ENCODE measurements at places on chromosomes 7 and 10. TPM values are rescaled to one million over a fixed set of nuclear protein-coding genes. Genes with fewer than 3 reads are reported as not detected.

Gene ADAP1
- total RNA-seq: 13.5 TPM

DNA sequence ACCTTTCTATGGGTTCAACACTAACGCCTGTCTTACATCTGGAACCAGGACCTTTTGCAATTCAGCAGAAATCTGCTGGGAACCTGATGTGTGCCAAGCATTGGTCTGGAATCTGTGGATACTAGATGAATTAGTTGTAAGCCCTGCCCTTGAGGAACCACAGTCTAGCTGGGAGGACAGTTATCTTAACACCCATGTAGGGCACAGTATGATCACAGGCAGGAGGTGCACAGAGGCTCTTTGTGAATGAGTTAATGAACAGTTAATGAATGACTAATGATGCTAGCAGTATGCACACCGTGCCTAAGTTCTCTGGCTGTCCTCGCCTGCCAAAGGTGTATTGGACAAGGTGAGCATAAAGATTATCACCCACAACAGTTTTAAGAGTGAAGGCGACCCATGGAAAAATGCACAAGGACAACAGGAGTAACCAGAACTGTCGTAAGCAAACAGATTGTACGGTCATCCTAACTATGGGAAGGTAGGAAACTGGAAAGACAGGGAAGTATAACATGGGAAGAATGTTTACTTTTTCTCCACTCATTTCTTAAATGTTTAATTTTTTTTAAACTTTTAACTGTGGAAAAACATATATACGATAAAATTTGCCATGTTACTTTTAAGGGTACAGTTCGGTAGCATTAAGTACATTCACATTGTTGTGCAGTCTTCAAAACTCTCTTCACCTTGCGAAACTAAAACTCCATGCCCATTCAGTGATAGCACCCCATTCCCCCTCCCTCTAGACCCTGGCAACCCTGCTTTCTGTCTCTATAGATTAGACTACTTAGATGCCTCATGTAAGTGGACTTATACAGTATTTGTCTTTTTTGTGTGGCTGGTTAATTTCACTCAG is 139.9 kb downstream of the CXCL12 start:
- no peak for DNase-seq

DNA sequence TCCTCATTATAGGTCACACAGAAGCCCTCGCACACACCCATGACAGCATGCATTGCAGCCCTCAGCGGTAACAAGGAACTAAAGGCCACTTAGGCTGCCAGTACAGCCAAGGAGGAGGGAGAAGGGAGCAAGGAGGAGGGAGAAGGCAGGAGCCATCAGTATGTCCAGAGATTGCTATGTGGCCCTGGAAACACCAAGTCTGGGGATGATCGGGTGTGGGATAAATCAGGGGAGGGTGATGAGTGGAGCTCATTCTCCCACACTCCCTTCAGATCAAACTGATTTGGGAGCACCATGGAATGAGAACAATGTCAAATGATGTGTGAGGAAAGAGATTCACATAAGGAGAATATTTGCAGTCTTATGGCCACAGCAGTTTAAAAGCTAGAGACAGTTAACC is 350.9 kb downstream of the TNS3 start:
- DNase-seq: no peak

Gene CPA4
- total RNA-seq: 32.7 TPM

DNA sequence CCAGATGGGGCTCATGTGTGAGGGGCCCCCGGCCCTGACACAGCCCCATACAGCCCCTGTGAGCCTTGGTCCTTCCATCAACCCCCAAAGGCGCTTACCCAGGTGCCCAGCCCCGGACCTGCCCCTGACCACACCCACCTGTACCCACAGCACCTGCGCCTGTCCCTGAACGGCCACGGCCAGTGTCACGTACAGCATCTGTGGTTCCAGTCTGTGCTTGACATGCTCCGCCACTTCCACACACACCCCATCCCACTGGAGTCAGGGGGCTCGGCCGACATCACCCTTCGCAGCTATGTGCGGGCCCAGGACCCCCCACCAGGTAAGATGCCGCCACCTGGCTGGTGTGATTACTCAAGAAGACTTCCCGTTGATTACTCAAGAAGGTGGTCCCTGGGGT is 33.5 kb downstream of the SH2B2 start:
- no peak for DNase-seq

GRCh38 chr7:117809958-117810357 is 63.3 kb downstream of the CTTNBP2 start:
- peak; percentile 35 for DNase-seq

DNA sequence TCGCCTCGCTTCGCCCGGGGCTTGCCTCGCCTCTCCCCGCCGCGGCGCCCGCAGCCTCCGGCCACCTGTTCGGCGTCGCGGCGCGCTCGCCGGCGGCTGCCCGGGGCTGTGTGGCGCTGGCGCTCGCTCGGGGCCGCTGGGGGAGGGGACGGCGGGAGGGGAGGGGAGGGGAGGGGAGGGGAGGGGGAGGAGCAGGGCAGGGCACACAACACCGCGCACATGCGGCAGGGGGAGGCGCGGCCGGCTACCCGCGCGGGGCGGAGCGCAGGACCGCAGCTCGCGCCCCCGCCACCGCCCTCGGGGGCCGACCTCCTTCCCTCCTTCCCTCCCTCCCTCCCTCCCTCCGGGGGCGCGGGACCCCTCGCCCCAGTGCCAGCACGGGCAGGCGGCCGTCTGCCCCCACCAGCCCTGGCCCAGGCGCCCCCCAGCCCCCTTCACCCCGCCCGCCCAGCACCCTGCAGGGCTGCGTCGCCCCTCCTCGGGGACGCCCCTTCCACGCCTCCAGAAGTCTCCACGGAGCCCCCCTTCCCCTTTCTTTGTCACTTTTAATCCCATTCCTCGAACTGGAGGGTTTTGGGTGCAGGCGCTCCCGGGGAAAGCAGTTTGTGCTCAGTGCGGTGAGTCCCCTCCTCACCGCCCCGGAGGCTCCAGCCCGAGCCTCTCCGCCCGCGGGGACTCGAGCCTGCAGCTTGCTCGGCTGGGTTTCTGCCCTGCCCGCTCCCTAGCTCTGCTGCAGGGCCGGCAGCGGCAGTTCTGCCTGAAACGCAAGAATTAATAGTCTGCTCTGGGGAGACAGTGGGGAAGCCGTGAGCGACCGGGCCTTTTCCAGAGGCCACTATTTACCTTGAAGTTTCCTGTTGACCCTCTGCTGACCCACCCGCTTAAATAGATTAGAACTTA is at the start of gene PARD3:
TSS of gene PARD3 (minus strand) at position 112 of the 900 bp plus-strand sequence. CDS start 301 bp downstream, outside the sequence.
- peak; percentile 77 for DNase-seq

- no peak for DNase-seq
Measured at GRCh38 chr10:122659651-122660050, 40.0 kb downstream of the C10orf120 start.

Gene COBL
- total RNA-seq: 5.3 TPM
